ENCODE measurements at places on chromosomes 2 and 18.
A peak's percentile ranks its signal among the peaks of the same experiment; 100 is the strongest.

- no peak for DNase-seq
Observed at GRCh38 chr2:79713131-79713785, 200.4 kb downstream of the CTNNA2 start.

- DNase-seq: no peak
Observed at GRCh38 chr2:12854001-12854530, 137.3 kb downstream of the TRIB2 start.

DNA sequence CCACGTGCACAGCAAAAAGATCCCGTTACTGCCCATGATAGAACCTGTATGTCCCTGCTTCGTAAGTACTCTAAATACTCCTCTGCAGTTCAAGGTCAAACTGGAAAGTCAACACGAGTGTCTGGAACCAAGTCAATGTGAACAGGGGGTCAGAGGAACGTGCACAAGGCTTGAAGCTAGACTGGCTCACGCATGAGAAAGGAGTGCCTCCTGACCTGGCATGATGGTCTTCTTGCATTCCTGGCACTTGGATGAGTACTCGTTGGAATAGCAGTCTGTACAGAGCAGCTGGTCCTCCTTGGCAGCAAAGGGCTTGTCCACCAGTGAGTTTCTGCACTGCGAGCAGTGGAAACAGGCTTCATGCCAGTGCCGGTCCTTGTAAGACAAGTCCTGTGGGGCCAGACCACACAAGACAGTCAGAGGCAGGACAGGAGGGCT lies 25.5 kb downstream of the FHL2 start:
- no peak for DNase-seq

DNA sequence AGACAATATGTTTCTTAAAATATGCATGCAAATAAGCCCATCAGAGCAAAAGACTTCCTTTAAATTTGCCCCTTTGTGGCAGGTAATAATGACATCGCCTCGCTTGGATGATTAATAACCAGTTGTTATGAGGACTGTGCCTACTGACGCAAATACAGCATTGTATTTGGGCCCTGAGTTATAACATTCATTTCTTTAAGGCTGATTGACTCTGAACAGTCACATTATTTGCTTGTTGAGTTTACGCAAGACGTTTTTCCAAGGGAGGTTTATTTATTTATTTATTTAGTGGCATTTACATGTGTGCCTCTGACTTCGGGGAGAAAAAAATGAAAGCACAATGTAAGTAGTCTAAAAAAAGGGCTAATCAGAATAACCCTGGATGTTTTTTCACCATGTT lies 88.3 kb downstream of the SLC8A1 start:
- no peak for DNase-seq

DNA sequence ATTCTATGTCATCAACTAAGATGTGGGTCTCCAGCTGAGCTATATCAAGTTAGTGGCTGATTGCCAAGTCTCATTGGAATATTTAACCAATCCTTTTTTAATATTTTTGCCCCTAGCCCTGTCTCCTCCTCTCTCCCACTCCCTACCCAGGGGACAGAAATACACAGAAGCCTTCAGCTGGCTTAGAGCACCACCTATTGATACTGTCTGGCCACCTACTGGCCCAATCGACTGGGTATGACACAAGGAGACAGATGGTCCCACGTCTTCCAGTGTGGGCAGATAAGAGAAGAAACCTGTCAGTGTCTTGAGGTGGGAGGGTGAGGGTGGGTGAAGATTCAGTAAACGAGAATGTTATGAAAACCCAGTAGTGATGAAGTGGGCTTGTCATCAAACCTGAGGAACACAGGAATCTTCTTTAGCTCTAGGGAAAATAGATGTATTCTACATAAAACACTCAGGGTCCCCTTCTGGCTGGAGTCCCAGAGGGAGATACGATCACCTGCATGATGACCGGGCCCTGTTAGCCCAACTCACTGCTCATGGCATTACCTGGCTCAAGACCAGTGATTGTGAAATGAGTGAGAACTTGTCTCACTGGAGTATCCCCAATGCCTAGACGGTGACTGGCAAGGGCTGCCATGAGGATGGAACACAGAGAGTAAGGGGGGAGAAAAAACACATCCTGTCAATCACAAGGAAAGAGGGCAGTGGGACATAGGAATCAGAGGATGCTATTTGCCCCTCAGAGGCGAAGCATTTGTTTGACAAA lies 26.7 kb downstream of the POLR1A start:
- no peak for DNase-seq

DNA sequence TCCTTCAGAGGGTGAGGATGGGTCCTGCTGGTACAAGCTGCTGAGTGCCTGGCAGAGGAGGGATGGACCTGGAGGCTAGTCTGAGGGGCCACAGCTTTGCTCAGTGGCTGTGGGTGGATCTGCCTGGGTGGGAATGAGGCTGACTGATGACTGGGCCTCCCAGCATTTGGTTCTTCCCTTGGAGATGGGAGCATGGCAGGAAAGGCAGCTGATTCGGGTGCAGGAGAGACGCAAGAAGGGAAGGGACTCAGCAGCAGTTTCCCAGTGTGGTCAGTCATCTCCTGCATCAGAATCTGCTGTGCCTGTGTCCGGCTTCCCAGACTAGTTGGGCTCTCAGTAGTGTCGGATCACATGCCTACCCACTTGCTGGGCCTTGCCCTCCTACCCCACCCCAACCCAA lies 7.3 kb downstream of the WIPF1 start:
- no peak for DNase-seq

DNA sequence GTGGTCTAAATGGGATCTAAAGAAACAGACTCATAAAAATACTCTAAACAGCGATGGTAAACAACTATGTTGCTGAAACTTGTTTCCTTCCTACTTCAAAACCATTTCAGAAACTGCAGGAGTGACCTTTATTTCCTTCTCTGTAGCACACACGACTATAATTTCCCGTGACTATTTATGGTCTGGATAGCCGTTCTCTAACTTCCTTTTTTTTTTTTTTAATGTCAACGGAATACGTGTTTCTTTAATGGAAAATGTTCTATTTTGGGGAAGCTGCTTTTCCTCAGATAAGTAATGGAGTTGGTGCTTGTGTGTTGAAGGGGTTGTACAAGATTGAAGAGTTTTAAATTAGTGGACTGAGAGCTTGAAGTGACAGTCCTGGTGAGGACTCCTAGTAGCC lies 224.1 kb downstream of the PHLPP1 start:
- no peak for DNase-seq

DNA sequence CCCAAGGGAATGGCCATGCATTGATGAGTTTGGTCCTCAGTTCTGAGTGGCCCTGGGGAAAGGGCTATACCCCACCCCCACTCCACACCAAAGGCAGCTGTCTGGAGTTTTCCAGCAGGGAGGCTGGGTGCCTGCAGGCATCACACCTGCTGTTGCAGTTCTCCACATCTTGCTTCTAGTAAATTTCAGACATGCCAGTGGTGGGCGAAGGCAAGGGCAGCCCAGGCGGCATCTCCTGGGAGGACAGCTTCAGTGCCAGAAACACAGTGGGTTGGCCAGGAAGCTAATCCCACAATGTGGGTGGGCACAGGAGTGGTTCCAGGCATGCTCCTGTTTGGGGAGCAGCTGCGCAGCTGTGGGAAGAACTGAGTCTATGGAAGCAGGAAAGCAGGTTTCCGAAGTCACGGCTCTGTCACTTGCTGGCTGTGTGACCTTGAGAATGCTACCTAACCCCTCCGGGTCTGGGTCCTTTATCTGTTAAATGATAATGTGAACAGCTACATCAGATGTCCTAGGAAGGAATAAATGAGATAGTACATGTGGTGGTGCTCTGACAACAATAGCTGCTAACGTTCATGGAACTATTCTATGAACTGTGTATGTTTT lies 84.6 kb upstream of the SPTBN1 start:
- no peak for DNase-seq

GRCh38 chr2:233350708-233351107 lies 3.6 kb upstream of the DGKD start:
- DNase-seq: no peak

DNA sequence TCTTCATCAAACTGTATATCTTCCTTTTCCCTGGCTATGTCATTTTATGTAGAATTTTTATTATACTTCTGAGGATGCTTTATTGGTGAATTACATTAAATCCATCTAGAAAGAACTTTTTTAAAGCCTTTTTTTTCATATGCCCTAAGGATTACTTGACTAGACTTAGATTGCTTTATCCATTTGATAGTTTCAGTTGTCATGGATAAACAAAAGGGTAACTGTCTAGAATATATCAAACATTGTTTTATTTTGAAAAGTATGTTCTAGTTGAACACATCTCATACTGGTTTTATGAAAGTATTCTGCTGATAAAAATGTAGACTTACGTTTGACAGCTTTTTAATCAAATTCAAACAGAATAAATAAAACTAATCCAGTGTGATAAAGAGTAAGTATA lies 639.8 kb downstream of the ARHGAP15 start:
- DNase-seq: no peak

DNA sequence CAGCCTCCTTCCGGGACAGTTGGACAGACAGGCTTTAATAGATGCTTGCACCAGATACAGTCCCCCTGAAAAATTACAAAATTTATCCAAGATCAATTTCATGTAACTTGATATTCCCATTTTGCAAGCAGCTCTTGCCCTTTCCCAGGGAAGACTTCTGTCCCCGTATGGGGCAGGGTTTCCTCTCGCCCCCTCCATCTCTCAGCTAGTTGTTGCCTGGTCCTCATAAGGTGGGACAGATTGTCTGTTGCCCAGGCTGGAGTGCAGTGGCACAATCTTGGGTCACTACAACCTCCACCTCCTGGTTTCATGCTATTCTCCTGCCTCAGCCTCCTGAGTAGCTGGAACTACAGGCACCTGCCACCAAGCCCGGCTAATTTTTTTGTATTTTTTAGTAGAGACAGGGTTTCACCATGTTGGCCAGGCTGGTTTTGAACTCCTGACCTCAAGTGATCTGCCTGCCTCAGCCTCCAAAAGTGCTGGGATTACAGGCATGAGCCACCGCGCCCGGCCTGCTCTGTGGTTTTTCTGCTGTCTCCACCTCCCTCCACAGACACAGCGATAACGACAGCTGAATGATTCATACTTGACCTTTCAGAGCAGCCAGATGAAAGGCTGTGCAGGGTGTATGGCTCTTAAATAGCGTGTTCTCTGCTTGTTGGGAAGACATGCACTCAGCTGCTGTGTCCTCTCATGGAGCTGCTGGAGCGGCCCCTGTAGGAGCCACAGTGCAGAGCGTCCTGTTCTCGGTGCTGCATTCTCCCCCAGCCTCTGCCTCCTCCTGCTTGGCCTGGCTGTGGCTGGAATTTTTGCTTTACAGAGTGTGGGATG lies 61.4 kb downstream of the TTC39C start:
- DNase-seq: peak; percentile 70

- no peak for DNase-seq
Observed at GRCh38 chr2:224404796-224405195, 2.9 kb upstream of the FAM124B start.

GRCh38 chr2:46481198-46482193 lies 2.1 kb downstream of the TMEM247 start:
- no peak for DNase-seq

- no peak for DNase-seq
Observed at GRCh38 chr18:35875566-35875965, 96.9 kb upstream of the RMP24 start.

DNA sequence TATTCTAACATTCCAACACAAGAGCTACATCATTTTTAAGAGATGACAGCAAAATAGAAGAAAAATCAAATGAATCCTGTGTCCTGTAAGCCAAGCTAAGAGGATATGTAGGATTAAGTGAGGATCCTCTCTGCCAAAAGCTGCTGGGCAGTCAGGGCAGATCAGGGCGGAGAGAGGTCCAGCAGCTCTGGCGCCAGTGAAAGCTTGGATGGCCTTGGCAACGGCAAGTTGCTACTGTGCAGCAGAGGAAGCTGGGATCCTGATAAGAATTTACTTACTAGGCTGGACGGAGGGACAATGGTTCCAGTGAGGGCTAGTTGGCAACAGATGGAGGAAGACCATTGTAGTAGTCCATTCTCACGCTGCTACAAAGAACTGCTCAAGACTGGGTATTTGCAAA lies 391.5 kb downstream of the XIRP2 start:
- no peak for DNase-seq

- DNase-seq: no peak
Observed at GRCh38 chr2:219174801-219175200, 1.9 kb downstream of the CNPPD1 start.

GRCh38 chr2:144479659-144480058 lies 40.3 kb downstream of the ZEB2 start:
- DNase-seq: no peak

DNA sequence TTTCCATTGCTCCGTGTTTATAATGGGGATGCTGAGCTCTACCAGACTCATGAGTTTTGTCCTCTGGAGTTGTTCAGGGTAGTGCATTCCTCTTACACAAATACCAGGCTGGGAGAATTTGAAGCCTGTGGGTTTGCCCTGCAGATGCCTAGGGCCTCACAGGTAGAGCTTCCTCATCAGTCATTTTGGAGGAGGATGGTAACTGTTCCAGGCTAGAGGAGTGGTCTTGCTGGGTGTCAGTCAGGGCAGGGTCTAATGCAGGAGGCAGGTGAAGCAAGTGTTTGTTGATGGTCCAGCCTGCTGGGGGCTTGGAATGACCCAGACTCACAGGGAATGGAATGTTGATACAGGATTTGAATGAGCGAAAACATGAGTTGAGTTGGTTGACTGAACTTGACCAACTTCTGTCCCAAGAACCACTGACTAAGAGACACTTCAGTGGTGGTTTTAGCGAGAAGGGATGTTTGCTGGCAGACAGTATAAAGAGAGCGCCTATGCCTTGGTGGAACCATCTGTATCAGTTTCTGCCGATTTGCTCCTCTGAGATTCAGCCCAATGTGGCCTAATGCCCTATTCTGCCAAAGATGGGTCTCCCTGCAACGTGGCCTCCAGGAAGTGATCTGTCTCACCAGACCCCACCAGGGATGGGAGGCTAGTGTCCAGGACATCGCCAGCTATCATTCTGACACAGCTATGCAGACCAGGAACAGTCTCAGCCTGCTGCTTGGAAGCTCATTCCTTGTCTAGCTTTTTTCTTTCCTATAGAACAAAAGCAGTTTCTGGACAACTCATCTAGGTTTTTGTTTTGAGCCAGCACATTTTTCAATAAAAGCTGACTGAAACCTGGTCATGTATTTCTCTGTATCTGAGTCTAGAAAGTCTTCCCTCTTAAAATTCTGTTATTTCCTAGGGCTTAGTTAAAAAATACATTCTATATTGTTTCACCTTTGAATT lies 9.3 kb downstream of the IL1R2 start:
- DNase-seq: peak; percentile 51

GRCh38 chr2:24351981-24352380 lies 8.4 kb downstream of the ITSN2 start:
- DNase-seq: no peak

GRCh38 chr2:45339253-45339652 lies 271.8 kb downstream of the SRBD1 start:
- DNase-seq: no peak

- DNase-seq: no peak
Observed at GRCh38 chr2:215711471-215712034, 275.7 kb upstream of the FN1 start.

- no peak for DNase-seq
Observed at GRCh38 chr2:173963323-173963816, 1.8 kb downstream of the SP3 start.

- no peak for DNase-seq
Observed at GRCh38 chr2:9770308-9771100, 72.8 kb upstream of the TAF1B start.

DNA sequence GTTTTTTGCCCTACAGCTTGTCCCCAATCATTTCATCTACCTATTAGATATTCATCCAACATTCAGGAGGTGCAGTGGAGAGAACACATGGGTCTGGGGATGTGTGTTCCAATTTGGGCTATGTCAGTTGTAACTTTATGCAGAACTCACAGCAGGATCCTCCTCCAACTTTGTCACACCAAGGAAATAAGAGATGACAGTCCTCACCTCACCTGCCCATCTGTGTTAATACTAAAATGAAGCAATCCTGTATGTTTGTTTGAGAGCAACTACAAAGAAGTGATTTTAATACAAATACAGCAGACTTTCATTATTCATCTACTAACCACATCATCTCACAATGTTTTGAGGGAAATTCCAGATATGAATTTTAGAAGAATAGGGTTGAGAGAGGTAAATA lies 126.7 kb downstream of the ARHGAP15 start:
- no peak for DNase-seq

All from activated CD4-positive, CD25-positive, alpha-beta regulatory T cell treated with anti-CD3 and anti-CD28 coated beads, Interleukin-2, amount 50 U/mL, for 72 hours (primary cell).